ENCODE measurements at places on chromosomes 5 and 9. TPM values are rescaled to one million over a fixed set of nuclear protein-coding genes. Genes with fewer than 3 reads are reported as not detected.
A peak's percentile ranks its signal among the peaks of the same experiment; 100 is the strongest.

DNA sequence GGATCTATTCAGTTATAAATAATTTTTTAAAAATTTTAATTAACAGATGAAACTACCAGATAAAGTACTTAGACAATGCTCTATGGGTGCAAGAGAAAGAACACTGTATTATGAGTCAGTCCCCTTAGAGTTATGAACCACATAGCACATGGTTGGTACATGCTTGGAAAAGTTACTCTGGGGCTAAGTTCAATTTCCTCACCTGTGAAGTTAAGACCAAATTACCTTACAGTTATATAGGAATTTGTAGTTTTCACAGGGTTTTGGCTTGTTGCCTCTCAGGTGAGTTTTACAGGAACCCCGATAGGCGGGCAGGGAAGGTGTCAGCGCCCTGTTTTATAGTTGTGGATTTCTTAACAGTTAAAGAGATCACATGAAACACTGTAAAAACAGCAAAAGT lies 1.2 kb downstream of the PANK3 start:
- no peak for DNase-seq

GRCh38 chr9:126295936-126296600 lies 30.6 kb upstream of the MVB12B start:
- DNase-seq, result no peak

GRCh38 chr9:129109537-129109903 lies 1.1 kb downstream of the CRAT start:
- DNase-seq, result peak; percentile 41

DNA sequence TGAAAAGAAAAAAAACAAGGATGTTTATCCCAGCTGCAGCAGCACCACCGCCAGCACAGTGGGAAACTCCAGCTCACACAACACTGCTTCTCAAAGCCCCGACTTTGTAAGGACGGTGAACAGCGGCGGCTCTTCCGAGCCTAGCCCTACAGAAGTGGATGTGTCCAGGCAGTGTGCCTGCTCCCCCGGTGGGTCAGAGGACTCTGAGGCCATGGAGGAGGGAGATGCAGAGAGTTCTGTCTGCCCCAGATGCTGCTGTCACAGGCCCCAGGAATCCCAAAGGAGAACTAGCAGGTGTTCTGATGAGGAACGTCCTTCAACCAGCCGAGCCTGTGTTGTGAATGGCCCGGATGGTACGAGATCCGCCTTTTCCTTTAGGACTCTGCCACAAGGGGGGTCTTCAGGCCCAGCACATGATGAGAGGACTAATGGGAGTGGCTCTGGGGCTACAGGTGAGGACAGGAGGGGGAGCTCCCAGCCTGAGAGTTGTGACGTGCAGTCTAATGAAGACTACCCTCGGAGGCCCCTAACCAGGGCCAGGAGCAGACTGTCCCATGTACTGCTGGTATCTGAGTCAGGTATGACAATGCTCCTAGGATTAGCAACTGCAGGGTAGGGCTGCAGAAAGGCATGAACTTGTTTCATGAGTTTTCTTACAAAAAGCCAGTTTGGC lies 43.7 kb downstream of the FBXO38 start:
- DNase-seq, result no peak

- DNase-seq, result no peak
These were observed 42.2 kb upstream of the RNF130 start for GRCh38 chr5:180113660-180114303.

GRCh38 chr5:144598451-144599068 lies 427.9 kb downstream of the KCTD16 start:
- DNase-seq, result no peak

GRCh38 chr5:96141749-96142148 lies 180.1 kb upstream of the ELL2 start:
- no peak for DNase-seq

The PCDHB8 gene
- polyA plus RNA-seq, result 0.37 TPM

The SPRY4 gene
- 3.3 TPM for polyA plus RNA-seq

The RNF20 gene
- polyA plus RNA-seq, result 31.8 TPM

- peak; percentile 15 for DNase-seq
These were observed 876 bp upstream of the JAK2 start for GRCh38 chr9:4984171-4984620.
